ENCODE measurements at places on chromosomes 11 and 22.

DNA sequence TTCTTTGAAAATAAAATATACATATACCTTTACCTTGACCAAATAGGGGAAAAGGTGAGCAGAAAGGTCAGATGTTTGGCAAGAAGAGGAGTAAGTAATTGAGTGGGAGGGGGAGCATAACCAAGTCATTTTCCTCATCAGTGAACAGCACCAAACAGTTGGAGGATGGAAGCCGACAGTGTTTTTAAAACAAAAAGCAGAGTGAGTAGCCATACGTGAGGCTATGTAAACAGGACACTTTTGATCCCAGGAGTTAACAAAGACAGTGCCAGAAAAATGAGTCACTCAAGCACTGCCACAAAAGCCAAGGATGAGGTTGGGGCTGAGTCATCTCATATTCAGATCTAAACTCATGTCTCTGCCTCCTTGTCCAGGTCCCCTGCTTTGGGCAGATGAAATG lies 734.7 kb downstream of the KCNA4 start:
- DNase-seq, result peak; percentile 97

GRCh38 chr11:94857337-94857736 lies 89.2 kb downstream of the AMOTL1 start:
- no peak for DNase-seq

GRCh38 chr11:21179770-21180169 lies 510.4 kb downstream of the NELL1 start:
- DNase-seq, result no peak

GRCh38 chr11:59615637-59616395 lies at the start of gene OSBP:
Gene OSBP (minus strand): TSS chr11:59615774. CDS start chr11:59615664, 110 bp downstream.
- peak; percentile 100 for DNase-seq

DNA sequence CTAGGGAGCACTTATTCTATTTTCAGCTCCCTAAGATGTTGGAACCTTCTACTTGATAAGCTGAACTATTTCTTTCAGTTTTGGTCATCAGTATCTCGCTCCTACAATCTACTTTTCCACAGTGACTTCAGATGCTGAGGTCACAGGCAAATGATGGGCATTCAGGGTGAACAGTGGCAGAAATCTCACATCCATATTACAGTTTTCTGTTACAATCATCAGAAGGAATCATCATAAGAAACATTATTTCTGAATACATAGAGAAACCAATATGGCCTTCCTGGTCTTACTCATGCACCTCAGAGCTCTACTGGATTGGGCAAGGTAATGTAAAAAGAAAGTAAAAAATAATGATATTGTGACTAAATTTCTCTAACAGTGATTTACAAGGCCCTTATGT lies 39.4 kb upstream of the DDI1 start:
- no peak for DNase-seq

GRCh38 chr22:31055635-31056159 lies 25.4 kb upstream of the SMTN start:
- peak; percentile 99 for DNase-seq

GRCh38 chr11:17548444-17548843 lies 1.4 kb downstream of the OTOG start:
- no peak for DNase-seq

Data from EH (cell line).